ENCODE measurements at places on chromosomes 6 and 20.

DNA sequence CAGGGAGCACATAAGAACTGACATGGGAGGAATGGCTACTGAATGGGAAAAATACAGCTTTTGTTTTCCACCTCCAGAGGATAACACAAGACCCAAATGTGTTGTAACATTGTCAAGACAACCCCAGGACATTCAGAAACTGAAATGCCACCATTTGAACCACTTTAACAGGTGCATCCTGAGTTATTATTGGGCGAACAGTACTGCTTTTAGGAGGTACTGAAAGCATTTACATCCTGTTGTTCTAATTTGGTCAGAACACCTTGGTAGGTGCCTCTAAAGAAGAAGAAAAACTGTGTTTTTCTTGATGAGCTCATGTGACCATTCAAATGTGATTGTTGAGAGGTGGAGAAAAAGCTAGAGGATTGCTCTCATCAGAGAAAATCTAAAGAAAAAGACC lies 6.4 kb upstream of the TXNDC5 start:
- no peak overlapping the region for H3K4me3 ChIP-seq
- no peaks in the 10 kb centered on the region for H3K4me1 ChIP-seq
- H3K36me3 ChIP-seq: no peaks in the 10 kb centered on the region

DNA sequence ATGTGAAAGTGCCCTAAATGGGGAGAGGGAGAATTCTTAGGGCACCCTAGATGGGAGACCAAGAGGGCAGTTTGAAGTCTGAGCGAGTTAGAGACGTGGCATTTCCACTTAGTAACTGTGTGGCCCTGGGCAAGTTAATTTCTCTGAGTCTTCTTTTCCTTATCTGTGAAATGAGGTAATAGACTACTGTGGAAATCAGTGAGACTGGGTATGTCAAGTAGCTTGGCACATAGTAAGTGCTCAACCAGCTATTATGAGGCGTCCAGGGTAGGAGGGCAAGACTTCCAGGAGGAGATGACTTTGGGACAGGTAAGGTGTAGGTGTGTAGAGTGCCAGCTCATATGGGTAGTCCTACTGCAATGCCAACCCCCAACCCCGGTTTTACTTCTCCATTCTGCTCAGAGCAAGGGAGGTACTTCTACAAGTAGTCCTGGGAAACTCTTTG lies 770 bp downstream of the KIF3B start:
- peak; percentile 23 for DNase-seq
- H3K4me1 ChIP-seq: peaks cover 4% of the 10 kb centered on the region
- no peaks in the 10 kb centered on the region for H3K36me3 ChIP-seq
- peak overlapping the region; percentile 96 for H3K4me3 ChIP-seq
- peak overlapping the region; percentile 78 for H3K27ac ChIP-seq
- no peaks in the 10 kb centered on the region for H3K27me3 ChIP-seq

GRCh38 chr6:125498606-125499005 lies 196.8 kb upstream of the HDDC2 start:
- no peak for DNase-seq
- H3K27me3 ChIP-seq: no peaks in the 10 kb centered on the region
- no peaks in the 10 kb centered on the region for H3K36me3 ChIP-seq
- H3K4me3 ChIP-seq: no peak overlapping the region

GRCh38 chr20:24465730-24466129 lies 3.7 kb upstream of the SYNDIG1 start:
- no peak overlapping the region for H3K27ac ChIP-seq
- no peak overlapping the region for H3K4me3 ChIP-seq
- peak; percentile 71 for DNase-seq
- H3K4me1 ChIP-seq: no peaks in the 10 kb centered on the region
- peaks cover 27% of the 10 kb centered on the region for H3K27me3 ChIP-seq
- no peaks in the 10 kb centered on the region for H3K36me3 ChIP-seq

DNA sequence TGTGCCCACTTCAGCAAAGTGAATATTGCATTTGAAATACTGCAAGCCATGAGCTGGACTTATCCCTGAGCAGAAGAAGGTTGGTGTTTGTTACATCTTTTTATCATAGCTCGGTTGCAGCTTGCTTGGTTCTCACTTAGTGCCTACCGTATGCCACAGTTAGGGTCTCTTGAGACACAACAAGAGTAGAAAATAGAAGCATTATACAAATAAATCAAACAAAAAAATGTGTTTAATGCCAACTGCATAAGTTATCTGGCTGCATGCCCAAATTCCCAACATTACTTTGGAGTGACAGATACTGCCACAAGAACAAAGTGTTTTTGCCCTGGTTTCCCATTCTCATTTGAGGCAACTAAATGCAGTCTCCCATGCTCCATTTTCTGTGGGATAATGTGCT lies 53.9 kb upstream of the LAMP5 start:
- H3K4me3 ChIP-seq: no peak overlapping the region
- no peak overlapping the region for H3K27ac ChIP-seq
- H3K4me1 ChIP-seq: no peaks in the 10 kb centered on the region
- peak; percentile 59 for DNase-seq
- no peaks in the 10 kb centered on the region for H3K36me3 ChIP-seq
- no peaks in the 10 kb centered on the region for H3K27me3 ChIP-seq

GRCh38 chr20:17655286-17655651 lies 26.8 kb downstream of the RRBP1 start:
- no peaks in the 10 kb centered on the region for H3K27me3 ChIP-seq
- peaks cover 28% of the 10 kb centered on the region for H3K36me3 ChIP-seq
- peak overlapping the region; percentile 26 for H3K27ac ChIP-seq
- no peak overlapping the region for H3K4me3 ChIP-seq
- H3K4me1 ChIP-seq: peaks cover 21% of the 10 kb centered on the region
- no peak for DNase-seq
